ENCODE measurements at places on chromosomes 3 and 15.

GRCh38 chr3:45003859-45004258 lies 22.2 kb upstream of the CLEC3B start:
- DNase-seq, result no peak

- no peak for DNase-seq
These were observed 41.4 kb downstream of the SLC30A4 start for GRCh38 chr15:45481135-45481534.

- no peak for DNase-seq
These were observed 68.2 kb upstream of the ADAMTSL3 start for GRCh38 chr15:83585601-83586335.

DNA sequence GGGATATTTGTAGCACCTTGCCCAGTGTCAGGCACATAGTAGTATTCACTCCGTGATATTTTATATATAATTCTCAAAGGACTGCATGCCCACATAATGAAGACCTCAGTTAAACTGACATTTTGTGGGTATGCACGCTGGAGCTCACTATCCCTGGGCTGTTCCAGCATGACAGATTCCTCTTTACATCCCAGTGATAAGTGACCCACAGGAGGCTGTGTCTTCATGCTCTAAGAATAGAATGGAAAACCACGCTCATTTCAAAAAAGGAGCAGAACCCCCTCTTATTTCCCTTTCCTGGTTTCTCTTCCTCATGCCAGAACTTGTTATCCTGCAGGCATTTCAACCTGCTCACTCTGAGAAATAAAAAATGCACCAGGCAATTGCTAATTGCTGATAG lies 717.5 kb downstream of the AGBL1 start:
- no peak for DNase-seq

DNA sequence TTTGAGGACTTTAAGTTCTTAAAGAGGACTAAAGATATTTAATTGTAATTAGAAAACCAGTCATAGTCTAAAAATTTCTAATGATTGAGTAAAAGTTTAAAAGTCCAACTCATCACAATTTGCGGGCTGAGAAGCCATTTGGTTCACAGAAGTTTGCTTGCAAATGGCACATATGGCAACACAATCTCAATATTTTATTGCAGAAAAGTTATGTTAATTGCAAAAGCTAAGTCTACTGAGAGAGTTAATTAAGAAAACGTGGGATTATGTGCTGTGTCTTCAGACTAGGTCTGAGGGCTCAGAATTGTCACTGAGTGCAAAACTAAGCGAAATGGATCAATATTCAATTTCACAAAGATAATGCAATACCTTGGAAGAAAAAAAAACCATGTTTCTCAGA lies 289.7 kb downstream of the PYDC2 start:
- no peak for DNase-seq

DNA sequence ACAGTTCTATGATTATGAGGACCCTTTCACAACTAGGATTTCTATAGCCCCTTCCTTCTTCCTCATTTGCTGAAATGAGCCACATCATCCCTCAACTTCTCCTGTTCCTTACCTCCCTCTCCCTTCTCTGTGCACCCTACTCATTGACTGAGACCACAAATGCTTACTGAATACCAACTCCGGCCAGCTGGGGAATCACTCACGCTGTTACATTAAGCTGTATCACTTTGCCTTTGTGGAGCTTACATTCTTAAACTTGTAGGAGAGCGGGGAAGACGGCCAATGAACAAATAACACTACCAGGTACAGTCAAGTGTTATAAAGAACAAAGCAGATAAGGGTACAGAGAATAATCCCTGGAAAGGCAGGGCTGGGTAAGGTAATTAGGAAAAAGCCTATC lies 5.7 kb downstream of the SUCLG2 start:
- DNase-seq, result no peak

GRCh38 chr15:96693990-96694517 lies 363.6 kb downstream of the NR2F2 start:
- DNase-seq, result no peak

DNA sequence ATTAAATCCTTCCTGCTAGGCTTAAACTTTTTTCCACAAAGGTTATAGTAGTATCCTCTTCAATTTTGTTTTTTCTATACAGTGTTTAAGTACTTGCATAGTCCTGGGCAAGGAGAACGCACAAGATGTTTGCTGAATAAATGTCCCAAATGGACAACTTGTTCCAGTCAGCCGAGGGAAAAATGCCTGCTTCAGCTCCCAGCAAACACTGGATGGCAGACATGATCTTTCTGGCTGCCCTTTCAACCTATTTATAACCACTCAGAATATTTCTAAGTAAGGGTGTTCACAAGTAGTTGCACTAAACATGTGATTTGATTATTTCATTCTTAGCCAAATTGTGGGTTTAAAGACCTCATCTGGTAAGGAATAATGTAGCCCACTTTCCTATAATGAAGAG lies 29.8 kb downstream of the GNB4 start:
- peak; percentile 39 for DNase-seq

- no peak for DNase-seq
These were observed 279.3 kb upstream of the LRRFIP2 start for GRCh38 chr3:37453393-37454389.

GRCh38 chr3:153305189-153305588 lies 143.2 kb downstream of the RAP2B start:
- no peak for DNase-seq

DNA sequence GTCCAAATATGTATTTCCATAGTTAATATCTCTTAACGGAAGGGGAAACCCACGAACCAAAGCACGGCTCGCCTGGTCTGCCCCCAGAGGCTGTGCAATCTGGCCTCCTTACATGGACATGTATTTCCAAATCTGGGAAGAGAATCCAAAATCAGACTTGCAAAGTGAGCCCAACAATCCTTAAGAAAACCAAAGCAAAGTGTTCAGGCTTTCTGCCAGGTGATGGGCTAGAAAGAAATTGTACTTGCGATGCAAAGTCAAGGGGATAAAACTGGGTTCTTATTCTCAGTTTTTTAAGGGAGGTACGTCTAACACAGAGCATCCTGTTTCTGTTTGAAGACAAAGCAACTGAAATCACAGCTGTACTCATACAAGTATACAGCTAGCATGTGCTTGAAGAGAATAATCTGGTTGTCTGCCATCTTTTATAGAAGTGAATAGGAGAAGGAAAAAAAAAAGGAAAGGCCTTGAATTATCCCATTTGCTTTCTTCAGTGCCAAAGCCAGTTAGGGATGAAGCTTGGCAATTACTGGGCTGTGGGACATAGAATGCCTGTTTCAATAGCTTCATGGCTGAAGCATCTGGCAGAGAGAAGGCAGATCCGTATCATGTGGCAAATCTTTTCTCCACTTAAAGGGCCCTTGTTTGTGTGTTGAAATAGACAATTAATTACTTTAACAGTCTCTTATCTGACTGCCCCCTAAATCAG lies 48.4 kb downstream of the LRIG1 start:
- no peak for DNase-seq

DNA sequence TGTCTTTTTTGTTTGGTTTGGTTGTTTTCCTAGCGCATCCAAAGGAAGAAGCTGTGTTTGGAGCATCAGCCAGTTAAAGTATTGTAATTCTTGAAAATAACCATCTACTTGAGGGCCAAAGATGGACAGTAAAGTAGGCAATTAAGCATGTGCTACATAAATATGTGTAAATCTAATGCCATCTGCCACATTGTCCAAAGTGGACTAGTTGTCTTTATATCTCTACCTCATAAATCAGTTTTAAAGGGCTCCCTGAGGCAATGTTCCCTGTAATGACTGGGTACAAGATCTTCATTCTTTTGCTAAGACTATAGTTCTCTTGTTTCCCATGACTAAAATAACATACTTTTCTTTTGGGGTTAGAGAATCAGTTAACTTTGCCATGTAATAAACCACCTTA lies 460.0 kb upstream of the RARB start:
- no peak for DNase-seq

DNA sequence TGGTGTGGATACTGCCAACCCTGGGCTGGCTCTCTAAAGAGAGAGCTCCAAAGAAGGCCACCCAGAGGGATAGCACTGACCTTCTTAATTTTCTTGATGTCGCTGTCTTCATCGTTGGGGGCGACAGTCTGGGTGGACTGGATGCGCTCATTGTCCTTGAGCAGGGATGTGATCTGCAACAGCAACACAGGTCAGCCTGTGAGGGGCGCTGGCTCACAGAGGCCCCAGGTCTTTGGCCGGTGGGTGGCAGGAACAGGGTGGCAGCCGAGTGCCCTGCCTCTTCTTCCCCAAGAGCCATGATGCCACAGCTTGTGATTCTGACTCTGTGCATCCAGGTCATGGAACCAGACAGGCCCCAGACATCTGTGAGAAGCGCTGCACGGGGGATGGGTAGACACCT lies 41.2 kb downstream of the RASGRF1 start:
- DNase-seq, result no peak

DNA sequence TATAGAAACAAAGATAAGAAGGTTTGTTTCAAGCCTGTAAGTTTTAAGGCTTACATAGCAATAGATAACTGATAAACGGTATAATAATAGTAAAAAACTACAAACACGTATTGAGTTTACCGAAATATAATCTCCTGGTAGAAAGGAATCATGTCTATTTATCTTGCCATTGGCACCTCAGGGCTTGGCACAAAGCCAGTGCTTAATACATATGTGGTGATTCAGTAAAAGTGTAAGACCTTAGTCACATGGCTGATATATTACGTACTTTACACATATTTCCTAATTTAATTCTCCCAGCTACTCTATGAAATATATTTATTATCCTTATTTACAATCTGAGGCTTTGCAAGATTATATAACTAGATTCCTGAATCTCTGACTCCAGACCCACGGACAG lies 32.0 kb upstream of the SLCO3A1 start:
- no peak for DNase-seq

DNA sequence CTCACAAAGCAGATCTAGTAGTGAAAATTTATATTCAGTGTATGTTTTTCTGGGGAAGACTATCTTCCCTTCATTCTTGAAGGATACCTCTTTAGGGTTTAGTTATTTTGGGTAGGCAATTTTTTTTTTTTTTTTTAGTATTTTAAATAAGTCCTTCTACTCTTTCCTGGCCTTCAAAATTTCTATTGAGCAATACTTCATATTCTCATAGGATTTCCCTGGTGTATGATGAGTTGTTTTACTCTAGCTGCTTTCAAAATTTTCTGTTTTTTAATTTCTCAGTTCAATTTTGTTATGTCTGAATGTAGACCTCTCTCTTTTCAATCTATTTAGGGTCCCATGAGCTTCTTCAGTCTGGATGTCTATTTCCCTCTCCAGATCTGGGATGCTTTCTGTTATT lies 74.3 kb upstream of the PLSCR4 start:
- DNase-seq, result no peak

DNA sequence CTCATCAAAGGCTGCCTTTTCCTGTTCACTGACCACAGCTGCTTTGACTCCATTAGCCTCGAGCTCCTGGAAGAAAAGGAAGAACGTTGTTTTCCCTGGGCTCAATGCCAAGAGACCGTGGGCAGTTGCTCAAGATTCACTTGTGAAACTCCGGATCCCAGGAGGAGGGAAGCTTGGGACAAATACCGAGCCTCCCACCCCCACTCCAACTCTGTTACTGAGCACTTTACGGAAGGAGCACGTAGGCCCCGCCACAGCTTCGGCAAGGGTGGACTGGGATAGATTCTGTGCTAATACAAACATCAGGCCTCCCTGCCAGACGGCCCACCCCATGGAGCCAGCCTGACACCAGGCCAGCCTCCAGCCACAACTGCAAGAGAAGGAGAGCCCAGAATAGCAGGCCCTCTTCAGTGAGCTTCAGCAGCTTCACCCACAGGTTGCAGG lies 10.8 kb upstream of the FANCD2 start:
- DNase-seq, result peak; percentile 95

- no peak for DNase-seq
These were observed 328.0 kb downstream of the UACA start for GRCh38 chr15:70435369-70435768.

DNA sequence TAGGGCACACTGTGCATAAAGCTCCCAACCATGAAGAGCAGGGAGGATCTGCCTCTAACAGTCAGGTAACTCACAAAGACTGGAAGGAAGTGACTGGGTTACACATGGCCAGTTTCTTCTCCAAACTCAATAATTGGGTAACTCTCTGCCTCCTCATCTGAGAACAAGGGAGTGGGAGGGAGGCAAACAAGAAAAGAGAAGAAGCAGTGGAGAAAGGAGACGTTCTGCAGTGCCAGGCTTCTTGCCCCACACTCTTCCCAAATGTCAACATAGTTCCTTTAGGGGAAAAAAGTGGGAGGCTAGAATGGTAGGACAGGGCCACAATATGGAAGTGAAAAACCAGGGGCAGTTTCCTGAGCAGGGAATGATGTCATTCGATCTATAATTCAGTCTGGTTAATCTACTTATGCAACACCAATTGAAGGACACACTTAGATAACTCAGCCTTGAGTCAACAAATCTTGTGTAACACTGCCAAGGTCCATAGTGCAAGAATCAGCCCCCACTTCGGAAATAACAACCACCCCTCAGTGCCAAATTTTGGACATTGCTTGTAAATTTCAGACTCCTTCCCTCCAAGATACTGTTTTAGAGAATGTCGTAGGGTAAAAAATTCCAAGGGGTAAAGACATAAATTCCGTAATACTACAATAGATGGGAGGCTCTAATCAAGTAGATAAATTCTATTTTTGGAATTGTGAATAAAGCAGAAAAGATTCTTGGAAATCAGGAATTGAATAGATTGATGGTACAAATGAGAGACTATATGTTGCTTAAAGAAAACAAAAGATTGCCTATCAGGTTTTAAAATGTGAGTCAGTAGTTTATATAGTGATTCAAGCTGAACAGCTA lies 143.0 kb downstream of the LPP start:
- DNase-seq, result peak; percentile 99

DNA sequence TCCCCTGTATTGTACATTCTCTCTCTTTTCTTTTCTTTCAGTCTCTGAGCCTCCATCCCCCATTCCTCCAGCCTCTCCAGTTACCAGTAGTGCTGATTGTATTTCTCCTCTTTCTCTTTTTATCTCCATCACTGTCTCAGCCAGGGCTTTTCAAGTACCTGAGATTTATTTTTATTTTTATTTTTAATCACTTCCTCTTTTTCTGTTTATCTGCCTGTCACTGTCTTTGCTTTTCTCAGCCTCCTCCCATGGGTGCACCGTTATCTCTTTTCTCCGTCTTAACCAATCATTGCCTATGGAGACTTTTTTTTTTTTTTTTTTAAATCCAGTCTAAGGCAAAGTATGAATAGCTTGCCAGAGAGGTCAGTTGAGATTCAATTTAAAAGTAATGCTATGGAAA lies 359.3 kb downstream of the GAP43 start:
- DNase-seq, result no peak

- no peak for DNase-seq
These were observed 19.0 kb downstream of the TM4SF4 start for GRCh38 chr3:149493315-149494021.

- peak; percentile 6 for DNase-seq
These were observed 11.1 kb upstream of the LACTB start for GRCh38 chr15:63110428-63111026.

- no peak for DNase-seq
These were observed 36.3 kb downstream of the TMEM44 start for GRCh38 chr3:194596906-194597305.

- DNase-seq, result no peak
These were observed 29.0 kb upstream of the PLAAT1 start for GRCh38 chr3:193211984-193212383.

GRCh38 chr3:28151608-28152228 lies 89.7 kb upstream of the CMC1 start:
- peak; percentile 14 for DNase-seq

DNA sequence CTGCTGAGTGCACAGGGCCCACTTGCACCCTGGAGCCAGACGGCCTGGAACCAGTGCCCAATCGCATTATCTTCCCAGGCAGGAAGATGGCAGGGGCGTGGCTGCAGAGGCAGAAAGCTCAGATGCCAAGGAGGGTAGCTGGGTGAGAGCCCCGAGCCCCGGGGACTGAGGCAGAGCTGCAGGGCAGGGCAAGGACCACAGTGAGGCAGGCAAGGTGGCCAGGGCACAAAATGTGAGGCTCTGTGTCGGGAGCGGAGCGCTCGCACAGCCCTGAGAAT lies 1.6 kb upstream of the CCDC33 start:
- DNase-seq, result no peak

Data from inflammatory macrophage (primary cell).